Natural killer cell treated with Interleukin-12 subunit alpha and Interleukin-12 subunit beta and Interleukin-15 and Interleukin-18, amount 100 ng/mL, for 72 hours (primary cell): ENCODE measurements at places on chromosomes 7 and 10. TPM values are rescaled to one million over a fixed set of nuclear protein-coding genes. Genes with fewer than 3 reads are reported as not detected.

DNA sequence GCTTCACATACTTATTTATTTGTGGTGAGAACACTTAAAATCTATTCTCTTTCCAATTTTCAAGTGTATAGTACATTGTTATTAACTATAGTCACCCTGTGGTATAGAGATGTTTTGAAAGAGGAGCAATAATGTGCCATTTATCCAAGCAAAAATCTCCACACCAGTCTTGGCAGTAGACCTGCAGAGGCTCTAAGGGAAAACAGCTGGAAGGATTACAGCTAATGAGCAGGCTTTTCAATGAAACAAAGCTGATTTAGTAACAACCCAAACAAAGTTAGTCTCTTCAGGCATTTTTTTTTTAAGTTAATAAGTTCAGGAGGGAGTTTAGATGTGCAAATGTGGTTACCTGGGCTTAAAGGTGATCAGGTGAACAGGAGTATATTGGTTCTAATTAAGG, 101.9 kb downstream of the EVX1 start:
- DNase-seq: no peak

GRCh38 chr7:37462138-37462537, 13.5 kb upstream of the ELMO1 start:
- no peak for DNase-seq

Gene TCTN3
- 52.0 TPM for total RNA-seq

DNA sequence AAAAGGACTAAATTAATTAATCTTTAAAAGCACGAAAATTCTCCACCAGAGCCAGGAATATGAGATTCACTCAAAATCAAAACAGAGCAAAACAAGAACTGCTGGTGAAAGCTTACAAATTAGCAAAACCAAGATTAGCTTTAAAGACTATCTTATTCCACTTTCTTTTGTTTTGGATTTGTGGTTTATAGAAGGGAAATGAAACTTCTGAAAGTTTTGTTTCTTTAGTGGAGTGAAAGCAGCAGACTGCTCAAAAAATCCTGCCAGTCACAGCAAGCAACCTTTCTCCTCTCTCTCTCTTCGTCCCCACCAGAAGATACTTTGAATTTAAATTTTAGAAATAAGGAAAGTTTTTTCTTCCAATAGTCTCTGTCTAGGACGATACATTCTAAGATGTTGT, 7.8 kb downstream of the ACTA2 start:
- DNase-seq: no peak

GRCh38 chr7:34309584-34309983, 348.4 kb upstream of the NPSR1 start:
- no peak for DNase-seq

GRCh38 chr10:113869789-113870188, 15.3 kb downstream of the NHLRC2 start:
- no peak for DNase-seq

DNA sequence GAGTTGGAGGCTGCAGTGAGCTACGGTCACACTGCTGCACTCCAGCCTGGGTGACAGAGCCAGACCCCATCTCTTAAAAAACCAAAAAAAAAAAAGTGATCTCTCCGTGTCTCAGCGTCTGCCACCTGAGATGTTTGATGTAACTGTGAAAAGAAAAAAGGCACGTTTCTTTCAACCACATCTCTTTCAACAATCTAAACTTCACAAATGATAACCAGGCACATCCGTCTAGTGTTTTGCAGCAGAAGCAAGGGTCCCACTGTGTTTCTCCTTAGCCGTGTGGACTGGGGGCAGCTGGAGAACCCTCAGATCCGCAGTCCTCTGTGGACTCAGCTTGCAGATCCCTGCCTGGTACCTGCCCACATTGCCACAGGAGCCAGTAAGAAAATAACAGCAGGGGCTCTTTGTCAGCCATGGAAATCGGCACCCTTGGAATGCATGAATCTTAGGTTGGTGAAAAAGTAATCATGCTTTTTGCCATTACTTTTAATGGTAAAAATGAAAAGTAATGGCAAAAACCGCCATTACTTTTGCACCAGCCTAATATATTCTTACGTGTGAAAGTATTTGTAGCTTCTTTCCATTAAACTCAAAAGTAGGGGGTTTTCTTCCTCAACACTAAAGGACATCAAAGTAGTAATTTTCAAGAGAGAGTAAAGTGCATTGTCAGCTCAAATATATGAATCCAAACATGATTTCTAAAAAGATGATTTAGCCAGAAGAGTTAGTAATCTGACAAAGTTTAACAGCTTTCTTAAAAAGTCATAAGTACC, 276.5 kb downstream of the CCDC3 start:
- DNase-seq: no peak
